ENCODE measurements at places on chromosomes 3 and 15.

DNA sequence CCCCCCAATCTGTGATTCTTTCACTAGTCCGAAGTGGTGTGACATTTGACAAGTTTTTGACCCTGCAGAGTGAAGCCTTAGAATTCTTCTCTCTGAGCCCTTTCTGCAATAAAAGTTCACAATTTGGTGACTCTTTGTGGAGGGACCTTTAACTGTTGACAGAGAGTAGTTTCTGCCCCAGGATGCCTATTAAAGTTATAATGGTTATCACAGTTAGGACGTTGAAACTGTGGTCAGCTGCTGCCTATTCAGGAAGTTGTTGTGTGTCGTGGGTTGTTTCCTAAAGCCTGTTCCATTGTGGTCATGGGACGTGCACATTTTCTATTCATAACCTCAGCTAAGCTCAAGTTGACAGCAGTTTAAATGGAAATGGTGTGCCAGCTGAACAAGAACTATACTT is 274.5 kb downstream of the NEK10 start:
- no peak for DNase-seq

- DNase-seq = no peak
Observed at GRCh38 chr15:69513986-69514385, 61.4 kb downstream of the RPLP1 start.

GRCh38 chr3:101195951-101196713 is 124.2 kb downstream of the IMPG2 start:
- no peak for DNase-seq

GRCh38 chr3:77348244-77348855 is 308.5 kb downstream of the ROBO2 start:
- no peak for DNase-seq

DNA sequence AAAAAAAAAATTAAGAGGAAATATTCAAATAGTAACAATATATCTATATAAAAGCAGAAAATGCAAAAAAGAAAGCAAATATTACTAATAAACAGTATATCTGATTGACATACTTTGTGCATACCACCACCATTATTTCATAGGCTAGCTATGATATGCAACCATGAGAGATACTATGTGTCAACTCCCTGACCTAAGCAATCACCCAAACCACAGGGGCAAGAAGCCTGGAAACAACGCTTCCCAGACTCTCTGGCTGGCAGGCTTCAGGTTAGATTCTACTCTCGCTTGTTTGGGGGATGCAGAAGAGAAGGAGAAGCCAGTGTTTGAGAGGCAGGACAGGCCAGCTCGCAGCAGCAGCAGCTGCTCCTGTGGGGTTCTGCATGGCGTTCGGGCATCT is 169.3 kb upstream of the TPM1 start:
- no peak for DNase-seq

GRCh38 chr3:29610781-29611180 is 329.9 kb downstream of the RBMS3 start:
- no peak for DNase-seq

- DNase-seq = no peak
Observed at GRCh38 chr3:143849854-143850549, 1.7 kb upstream of the SLC9A9 start.

- no peak for DNase-seq
Observed at GRCh38 chr3:196458063-196458462, 25.8 kb upstream of the UBXN7 start.

DNA sequence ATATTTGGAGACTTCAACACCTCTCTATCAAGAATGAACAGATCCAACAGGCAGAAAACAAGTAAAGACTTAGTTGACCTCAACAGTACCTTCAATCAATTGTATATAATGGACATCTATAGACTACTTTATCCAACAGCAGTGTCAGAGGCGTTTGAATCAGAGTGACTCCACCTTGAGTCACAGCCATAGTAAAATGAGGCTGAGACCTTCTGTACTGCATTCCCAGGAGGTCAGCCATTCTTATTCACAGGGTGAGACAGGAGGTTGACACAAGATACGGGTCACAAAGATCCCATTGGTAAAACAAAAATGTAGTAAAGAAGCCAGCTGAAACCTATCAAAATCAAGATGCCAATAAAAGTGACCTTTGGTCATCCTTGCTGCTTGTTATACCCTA is 299.8 kb downstream of the CNTN3 start:
- no peak for DNase-seq

DNA sequence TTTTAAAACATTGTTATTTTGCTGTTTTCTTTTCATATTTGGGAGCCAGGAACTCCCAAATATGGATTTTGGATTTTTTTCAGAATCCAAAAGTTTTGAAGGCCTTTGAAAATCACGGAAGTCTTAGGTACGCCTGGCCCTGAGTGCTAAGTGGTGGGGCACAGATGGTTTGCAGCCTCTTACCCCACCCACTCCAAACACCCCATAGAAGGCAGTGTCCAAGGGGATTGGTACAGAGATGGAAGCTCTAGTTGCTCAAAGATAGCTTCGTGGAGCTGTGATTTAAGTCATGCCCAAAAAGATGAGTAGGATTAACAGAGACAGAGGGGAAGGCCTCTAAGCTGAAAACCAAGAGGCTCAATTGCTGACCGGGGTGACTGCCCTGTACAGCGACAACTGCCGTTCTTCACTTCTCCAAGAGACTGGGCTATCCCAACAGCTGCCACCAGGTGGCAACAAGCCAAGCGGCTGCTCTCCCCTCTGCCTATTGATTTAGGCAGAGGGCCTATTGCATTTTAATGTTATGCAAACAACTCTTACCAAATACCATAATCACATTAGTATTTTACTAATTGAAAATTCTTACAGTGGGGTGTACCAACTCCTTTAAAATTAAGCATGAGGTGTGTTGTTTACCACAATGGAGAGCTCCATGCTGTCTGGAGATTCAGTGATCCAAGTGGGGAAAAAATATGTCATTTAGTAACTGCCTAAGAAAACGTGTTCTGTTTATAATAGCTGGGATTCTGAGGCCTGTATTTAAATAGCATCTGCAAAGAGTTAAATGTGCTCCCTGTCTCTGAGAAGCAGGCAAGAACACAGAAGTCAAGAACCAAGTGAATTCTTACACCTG is 64.0 kb upstream of the C15orf61 start:
- DNase-seq = peak; percentile 66

GRCh38 chr3:190696777-190697501 is 165.6 kb downstream of the GMNC start:
- DNase-seq = no peak

- DNase-seq = no peak
Observed at GRCh38 chr3:157514371-157514895, 11.2 kb upstream of the VEPH1 start.

- no peak for DNase-seq
Observed at GRCh38 chr3:88542916-88543315, 393.2 kb downstream of the C3orf38 start.

GRCh38 chr3:18051306-18051705 is 308.9 kb upstream of the TBC1D5 start:
- DNase-seq = no peak

- no peak for DNase-seq
Observed at GRCh38 chr3:139477710-139478640, 1.7 kb upstream of the RBP2 start.

DNA sequence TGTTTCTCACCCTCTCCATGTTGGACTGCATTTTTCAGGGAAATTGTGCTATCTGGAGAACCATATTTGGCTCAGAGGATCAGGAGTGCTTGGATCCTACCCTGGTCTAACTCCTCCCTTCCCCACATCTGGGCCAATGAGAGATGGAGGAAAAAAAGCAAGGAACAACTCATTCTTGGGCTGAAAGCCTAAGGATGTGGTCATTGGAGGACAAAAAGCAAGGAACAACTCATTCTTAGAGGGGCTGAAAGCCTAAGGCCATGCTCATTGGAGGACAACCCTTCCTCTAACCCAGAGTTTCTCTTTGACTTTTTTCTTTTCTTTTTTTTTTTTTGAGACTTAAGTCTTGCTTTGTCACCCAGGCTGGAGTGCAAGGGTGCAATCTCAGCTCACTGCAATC is 48.6 kb upstream of the CHRNB4 start:
- no peak for DNase-seq

GRCh38 chr15:62994975-62995681 is 47.4 kb upstream of the TPM1 start:
- DNase-seq = no peak

- peak; percentile 46 for DNase-seq
Observed at GRCh38 chr3:185308126-185308754, 54.4 kb upstream of the EHHADH start.

Measured in T-helper 1 cell (primary cell).